Omental fat pad (tissue), 4 donors: ENCODE measurements at places on chromosomes 12 and 14.

DNA sequence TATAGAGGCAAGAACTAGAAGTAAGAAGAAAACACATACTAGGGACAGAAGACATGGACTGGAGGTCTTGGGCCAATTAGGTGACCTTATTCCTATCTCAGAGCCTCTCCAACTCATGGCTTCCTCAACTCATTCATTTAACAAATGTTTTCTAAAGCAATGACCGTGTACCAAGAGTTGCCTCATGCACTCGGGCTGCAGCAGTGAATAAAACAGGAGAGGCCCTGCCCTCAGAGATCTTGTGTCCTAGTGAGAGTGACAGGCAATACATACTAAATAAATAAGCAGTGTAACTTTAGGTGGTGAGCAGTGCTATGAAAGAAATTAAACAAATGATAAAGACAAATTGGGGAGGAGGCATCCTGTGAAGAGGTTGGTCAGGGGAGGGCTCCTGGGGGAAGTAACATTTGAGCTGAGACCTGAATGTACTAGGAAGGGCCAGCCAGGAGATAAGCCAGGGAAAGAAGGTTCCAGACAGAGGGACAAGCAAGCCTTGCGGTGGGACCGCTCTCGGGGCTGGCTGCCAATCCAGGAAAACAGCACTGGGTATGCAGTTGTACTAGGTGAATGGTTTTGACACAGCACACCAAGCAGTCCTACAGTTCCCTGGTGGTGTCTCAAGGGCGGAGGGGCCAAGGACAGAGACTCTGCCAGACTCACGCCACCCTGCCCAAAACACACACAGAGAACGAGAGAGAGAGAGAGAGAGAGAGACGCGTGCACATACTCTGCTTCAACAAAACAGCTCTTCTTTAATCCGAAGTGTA lies 1.3 kb downstream of the NINJ2 start:
- DNase-seq: no peak

GRCh38 chr14:59754256-59754655 lies 116.3 kb downstream of the RTN1 start:
- no peak for DNase-seq

GRCh38 chr12:2332236-2332635 lies 279.4 kb downstream of the CACNA1C start:
- DNase-seq: no peak

GRCh38 chr14:32193532-32193931 lies 8.3 kb upstream of the RNU6-7 start:
- DNase-seq: no peak

- DNase-seq: no peak
Observed at GRCh38 chr12:85516667-85517325, 236.8 kb downstream of the ALX1 start.

DNA sequence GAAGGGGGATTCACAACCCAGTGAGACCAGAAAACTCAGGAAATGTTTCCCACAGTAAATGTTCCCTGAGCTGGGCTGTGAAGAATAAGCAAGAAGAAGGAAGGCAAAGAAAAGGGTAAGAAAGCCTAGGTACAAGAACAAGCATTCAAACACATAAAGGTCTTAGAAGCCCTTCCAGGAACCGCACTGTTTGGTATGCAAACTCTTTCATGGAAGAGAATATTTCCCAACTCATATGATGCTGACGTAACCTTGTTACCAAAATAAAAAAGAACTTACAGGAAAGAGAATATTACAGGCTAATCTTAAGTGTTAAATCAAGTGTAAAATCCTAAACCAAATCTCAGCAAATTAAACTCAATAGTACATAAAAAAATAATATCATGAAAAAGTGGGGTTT lies 23.6 kb downstream of the MED6 start:
- no peak for DNase-seq

- DNase-seq: no peak
Observed at GRCh38 chr12:28869197-28869596, 279.9 kb upstream of the FAR2 start.

GRCh38 chr14:57060276-57060955 lies 208.3 kb downstream of the EXOC5 start:
- no peak for DNase-seq

GRCh38 chr14:60184905-60185555 lies 19.8 kb upstream of the DHRS7 start:
- DNase-seq: no peak

DNA sequence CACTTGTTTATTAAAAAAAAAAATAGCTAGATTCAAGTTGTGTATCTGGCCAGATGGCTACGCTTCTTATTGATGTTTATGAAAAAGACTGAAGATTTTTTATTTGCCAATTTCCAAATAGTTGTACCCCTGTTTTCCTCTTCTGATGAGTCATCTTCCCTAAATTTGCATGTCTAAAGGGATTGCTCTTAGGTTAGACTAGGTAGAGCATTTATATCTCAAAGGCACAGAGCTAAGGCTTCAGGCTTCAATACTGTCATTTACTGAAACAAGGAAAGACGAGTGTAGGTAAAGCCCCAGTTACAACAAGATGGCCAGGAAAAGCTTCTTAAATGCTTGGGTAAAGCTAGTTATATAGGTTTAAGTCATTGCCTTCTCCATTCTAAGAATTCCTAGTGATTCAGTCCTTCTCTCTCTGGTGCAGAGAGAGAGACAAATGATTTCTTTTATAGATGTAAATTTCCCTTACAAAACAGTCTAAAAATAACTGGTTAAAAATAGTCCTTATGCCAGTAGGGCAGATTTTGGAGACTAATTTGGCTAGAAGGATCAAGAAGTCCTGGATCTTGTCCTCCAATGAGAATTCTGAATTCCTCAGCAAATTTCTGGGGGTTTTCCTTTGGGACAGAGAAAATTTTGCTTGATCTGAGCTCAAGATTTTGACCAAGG lies 26.1 kb downstream of the LEMD3 start:
- no peak for DNase-seq

DNA sequence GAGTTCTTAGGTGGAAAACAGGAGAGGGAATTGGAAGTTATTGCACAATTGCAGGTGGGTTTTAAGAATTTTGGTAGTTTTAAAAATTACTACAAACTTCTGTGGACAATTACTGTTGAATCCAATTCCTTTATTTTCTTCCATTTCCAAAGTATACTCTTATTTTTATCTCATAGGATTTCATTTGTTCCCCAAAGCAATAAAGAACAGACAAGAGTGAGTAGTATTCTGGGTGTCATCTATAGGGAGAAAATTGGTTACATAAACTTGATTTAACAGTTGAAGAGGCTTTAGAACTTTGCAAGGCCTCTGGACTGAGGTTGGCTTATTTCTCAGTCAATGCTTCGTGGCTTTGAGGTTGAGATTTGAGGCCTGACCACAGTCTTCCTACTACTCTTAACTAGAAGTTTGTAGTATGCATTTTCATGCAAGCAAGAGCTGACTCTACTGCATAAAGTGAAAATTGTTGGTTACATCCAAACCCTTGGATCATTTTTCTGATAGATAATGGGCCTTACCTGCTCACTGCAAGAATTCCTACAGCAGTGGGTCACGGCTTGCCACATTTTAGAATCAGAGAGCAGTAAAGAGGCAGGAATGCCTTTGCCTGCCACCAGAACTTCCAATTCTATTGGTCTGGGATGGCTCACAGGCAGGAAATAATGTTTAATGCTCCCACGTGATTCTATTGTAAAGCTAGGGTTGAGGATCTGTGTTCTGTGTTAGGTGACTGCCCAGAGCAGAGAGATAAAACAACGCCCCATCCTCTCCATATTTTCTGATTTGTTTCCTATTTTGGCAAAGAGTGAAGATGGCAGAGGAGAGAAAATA lies 270.5 kb downstream of the TTC6 start:
- no peak for DNase-seq

GRCh38 chr12:76277480-76277879 lies 70.7 kb downstream of the BBS10 start:
- DNase-seq: no peak

GRCh38 chr14:95163132-95163531 lies 5.8 kb upstream of the DICER1 start:
- DNase-seq: no peak

DNA sequence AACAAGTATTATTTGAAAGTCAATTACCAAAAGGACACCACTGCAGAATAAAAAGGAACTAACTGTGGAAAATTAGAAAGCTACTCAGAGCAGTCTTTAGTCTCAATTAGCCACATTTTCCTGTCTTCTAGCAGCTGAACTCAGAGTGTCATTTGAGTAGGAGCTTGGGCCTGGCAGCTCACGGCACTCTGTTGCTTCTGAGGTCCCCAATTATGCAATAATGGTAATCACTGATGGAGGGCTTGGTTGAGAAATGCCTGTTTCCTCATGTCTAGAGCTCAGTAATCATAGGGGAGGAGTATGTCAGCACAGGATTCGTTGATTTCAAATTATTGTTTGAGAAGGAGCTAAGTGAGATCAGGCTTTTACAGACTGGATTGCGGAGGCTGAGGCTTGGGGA lies 108.6 kb downstream of the VRK1 start:
- no peak for DNase-seq

- no peak for DNase-seq
Observed at GRCh38 chr14:63993992-63994391, 141.2 kb downstream of the SYNE2 start.

GRCh38 chr12:101670007-101670671 lies 27.3 kb upstream of the CHPT1 start:
- no peak for DNase-seq

DNA sequence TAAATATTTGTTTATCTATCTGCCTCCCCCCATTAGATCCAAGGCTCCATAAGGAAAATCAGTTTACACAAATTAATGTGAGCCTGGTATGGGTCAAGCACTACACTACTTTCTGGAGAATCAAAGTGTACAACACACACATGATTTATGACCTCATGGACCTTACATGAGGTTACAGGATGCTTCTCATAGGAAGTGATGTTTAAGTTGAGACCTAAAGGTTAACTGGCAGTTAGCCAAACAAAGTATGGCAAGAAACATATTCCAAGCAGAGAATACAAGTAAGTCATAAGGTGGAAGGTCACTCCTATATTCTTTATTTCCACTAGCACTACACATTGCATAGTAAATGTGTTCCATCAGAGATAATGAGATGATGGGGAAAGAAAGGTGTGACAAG lies 39.2 kb downstream of the OSBPL8 start:
- DNase-seq: no peak

DNA sequence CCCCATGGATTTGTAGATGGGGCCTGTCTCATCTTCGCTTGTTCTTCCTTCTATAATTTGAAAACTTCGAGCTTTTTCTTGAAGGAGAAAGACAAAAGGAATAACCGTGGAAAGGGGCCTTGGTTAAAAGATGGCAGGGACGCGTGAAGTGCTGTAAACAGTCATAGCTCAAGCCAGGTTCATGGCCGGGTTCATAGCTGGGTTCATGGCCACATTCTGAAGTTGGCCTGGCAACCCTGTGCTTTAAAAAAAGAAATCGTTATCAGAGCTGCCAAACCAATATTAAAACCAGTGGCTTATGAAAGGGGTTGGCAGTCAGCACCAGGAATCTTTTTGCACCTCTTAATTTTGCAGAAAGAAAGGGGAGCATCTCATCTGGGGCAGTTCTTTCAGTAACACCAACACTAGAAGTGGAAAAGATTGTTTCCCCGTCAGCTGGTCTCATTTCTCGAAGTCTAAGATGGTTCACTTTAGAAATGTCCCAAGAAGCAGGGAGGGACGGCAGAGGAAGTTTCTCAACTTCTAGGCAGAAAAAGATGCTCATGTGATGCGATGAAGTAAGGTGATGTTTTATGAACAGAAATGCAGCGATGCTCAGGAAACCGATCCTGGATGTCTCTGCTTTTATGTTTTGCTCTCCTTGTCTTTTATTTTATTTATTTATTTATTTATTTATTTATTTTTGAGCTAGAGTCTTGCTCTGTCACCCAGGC lies 193.1 kb upstream of the TBX3 start:
- DNase-seq: no peak

DNA sequence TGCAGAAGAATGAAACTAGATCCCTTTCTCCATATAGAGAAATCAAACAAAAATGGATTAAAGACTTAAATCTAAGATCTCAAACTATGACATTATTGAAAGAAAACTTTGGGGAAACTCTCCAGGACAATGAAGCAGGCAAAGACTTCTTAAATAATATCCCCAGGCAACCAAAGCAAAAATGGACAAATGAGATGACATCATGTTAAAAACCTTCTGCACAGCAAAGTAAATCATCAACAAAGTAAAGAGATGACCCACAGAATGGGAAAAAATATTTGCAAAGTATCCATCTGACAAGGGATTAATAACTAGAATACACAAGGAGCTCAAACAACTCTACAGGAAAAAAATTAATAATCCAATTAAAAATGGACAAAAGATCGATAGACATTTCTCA lies 101.0 kb downstream of the RALGAPA1 start:
- no peak for DNase-seq

DNA sequence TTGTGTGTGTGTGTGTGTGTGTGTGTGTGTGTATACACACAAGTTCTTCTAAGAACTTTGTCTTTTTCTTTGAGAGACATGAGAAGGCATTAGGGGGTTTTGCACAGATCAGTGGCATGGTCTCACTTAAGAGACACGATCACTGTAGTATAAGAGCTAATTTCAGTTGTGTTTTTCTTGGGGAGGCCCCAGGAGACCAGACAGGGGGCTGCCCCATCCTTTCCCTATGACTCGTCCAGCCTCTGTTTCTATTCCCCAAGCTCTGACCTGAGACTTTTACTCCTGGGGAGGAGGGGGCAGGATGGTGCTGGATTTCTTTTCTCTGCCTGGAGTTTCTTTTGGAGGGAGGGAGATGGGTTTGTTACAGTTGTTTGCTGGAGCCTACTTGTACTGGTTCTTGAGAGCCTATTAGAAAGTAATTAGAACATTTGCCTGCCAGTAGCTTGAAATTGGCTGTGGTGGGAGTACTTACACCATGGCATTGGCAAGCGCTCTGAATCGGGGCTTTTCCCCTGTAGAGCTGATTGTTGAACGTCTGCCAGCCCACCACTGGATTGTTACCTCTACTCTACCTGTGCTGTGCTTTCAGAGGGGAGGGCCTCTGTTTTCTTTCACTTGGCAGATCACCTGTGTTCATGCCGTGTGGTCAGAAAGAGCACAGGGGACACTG lies 109.5 kb downstream of the TSPAN9 start:
- DNase-seq: no peak

DNA sequence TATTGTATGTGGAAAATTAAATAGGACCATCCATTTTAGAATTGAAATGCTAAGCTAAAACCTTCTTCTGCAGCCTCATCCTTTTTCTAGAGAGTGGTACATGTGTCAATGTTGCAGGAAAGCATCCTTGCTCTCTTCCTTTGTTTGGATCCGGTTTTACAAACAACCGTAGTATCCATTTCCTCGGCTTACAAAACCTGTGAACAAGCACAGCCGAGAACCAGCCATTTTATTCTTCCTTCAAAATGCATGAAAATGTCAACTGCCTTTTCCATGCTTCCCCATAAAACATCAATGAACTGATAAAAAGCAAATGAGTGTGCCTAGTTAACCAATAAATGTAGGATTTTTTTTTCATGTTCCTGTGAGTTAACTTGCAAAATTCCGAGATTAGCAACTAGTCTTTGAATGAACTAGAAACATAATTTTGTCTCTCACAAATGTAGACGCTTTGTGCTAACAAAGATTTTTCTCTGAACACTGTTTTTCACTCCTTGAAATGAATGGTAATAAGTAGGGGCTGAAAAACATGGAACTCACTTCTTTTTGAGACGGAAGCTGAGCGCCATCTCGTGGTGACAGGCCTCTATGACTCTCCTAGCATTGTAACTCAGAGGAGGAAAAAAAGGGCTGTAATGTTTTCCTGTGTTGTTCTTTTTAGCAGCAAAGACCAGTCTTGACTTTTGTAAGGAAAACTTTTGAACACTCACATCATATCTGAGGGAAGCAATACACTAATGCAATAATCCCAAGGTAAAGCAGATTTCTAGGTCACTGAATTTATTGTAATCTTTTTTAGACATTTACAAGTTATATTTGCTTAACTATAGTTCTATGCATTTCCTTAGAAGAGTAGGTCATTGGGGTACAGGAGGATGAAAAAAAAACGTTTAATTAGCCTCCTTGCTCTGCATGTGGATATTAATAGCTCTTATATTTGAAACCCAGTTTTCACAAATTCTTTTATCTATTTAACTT lies 157.4 kb upstream of the FOXG1 start:
- peak; percentile 23 for DNase-seq
